ENCODE measurements at places on chromosomes 16 and 17. TPM values are rescaled to one million over a fixed set of nuclear protein-coding genes. Genes with fewer than 3 reads are reported as not detected.

Gene SERPINF2
- total RNA-seq, result 0.23 TPM

Gene DOC2A
- not detected for total RNA-seq

Gene STH
- total RNA-seq, result not detected

Gene LASP1
- total RNA-seq, result 196 TPM

Gene SKAP1
- 133 TPM for total RNA-seq

Gene OR1F1
- total RNA-seq, result not detected

Gene AIPL1
- total RNA-seq, result not detected

Gene C16orf89
- total RNA-seq, result not detected

All from activated CD4-positive, alpha-beta memory T cell treated with anti-CD3 and anti-CD28 coated beads, Interleukin-2, amount 10 ng/mL, durations not matched to agents 7 days and 5 days (primary cell).